ENCODE measurements at places on chromosomes 5 and 9.

GRCh38 chr9:129612123-129612522 is 8.8 kb downstream of the C9orf50 start:
- no peak for DNase-seq

GRCh38 chr9:69155341-69156030 is 18.6 kb upstream of the TJP2 start:
- DNase-seq = no peak

DNA sequence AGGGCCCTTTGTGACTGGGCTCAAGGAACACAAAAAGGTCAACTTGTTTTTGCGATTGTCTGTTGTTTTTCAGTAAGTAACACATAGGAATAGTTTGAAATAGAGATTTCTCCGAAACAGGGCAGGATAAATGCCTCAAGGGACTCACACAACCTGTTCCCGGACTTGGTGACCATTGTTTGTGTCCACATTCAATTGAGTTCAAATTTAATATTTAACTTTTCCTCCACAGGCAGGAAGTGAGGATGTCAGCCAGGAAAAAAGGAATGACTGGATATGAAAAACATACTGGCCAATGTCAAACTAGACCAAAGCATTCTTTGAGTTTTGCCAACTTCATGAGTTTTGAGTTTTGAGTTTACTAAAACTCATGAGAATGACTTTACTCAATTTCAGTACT is 72.7 kb downstream of the SPATA31C2 start:
- no peak for DNase-seq

DNA sequence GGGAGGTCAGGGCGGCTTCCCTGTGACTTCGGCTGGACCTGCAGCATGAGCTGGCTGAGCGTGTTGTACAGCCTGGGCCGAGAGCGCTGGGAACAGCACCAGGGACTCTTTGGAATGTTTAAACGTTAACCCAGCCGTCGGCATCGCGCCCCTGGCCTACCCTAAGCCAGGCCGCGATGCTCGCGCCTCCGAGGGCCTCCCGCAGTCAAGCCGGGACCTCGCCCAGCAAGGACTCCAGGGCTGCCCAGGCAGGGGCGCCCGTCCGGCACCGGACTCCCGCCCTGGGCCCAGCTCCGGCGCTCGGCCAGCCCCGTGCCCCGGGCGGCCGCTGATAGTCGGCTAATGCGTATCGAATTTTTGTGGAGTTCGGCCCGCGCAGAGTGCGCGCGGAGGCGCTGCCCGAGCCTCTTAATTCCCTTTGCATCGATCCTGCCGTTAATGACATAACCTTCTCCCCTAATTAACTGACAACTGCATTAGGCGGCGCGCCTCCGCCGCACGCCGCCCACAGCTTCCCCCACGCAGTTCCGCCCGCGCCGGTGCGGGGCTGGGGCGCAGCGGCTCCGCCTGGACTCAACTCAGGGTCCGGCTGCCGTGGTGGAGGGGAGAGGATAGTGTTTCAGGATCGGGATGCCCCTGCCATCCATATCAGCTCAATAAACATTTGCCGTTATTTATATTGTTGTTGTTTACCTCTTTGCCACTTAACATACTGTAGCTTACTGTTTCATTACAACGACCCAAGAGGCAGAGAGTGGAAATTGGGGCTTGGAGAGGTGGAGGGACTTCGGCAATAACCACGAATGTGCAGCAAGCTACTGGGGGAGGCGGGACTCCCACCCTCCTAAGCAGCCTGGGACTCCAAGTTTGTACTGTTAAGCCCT is 28.8 kb upstream of the CDC23 start:
- DNase-seq = peak; percentile 84

DNA sequence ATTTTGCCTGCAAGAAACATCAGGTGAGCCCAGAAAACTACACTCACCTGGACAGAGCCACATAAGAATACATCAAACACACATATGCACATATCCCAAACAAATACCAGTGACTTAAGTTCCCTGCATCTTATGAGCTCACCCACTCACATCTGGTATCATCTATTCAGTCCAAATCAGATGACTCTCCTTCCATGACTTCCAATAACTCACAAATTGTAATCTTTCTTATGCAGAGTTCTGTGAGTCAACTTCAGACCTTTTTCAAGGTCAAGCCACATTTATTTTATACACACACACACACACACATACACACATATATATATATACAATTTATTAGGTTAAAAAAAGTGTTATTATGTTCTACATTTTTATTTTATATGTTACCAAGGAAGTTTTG is 1711.9 kb upstream of the CDH9 start:
- DNase-seq = no peak

- no peak for DNase-seq
Measured at GRCh38 chr5:34039398-34040157, 3.4 kb downstream of the C1QTNF3 start.

- DNase-seq = no peak
Measured at GRCh38 chr5:73278693-73279092, 105.7 kb downstream of the TMEM174 start.

GRCh38 chr5:170569101-170569500 is 65.3 kb downstream of the KCNIP1 start:
- no peak for DNase-seq

- no peak for DNase-seq
Measured at GRCh38 chr9:72477930-72478518, 43.4 kb upstream of the TMC1 start.

GRCh38 chr5:66542711-66543110 is 53.5 kb upstream of the MAST4 start:
- DNase-seq = no peak

GRCh38 chr9:114225561-114226212 is 70.3 kb downstream of the COL27A1 start:
- no peak for DNase-seq

- DNase-seq = no peak
Measured at GRCh38 chr9:70324963-70325362, 66.2 kb downstream of the SMC5 start.

DNA sequence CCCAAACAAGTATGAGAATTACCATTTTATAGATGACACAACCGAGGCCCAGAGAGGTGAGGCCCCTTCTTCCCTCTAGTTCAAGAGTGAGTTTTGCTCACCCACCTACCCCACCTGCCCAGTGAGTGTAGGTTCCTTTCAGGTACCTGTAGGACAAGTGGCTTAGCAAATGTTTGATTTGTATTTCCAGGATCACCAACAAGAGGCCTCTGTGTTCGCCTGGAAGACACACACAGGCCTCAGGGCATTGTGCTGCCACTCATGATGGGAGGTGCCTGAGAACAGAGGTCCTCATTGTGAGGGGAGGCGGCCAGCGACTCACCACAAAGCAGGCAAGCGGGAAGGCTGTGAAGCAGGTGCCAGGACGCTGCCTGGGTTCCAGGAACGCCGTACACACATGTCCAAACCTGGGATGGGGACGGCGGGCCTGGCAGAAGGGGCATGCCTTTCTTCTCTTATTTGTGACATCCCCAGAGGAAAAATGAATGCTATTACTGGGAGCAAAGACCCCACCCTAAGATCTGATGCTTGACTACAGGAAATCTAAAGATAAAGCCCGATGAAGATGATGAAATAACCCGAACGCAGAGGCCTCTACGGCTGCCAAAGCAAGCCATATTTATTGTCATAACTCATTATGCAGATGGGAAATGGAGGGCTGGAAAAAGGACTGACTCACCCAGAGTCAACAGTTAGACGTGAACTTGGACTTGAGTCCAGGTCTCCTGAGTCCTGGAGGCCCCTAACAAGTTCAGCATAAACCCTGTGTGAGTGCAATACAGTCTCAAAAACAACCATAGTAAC is 60.2 kb upstream of the SLC25A51 start:
- no peak for DNase-seq

DNA sequence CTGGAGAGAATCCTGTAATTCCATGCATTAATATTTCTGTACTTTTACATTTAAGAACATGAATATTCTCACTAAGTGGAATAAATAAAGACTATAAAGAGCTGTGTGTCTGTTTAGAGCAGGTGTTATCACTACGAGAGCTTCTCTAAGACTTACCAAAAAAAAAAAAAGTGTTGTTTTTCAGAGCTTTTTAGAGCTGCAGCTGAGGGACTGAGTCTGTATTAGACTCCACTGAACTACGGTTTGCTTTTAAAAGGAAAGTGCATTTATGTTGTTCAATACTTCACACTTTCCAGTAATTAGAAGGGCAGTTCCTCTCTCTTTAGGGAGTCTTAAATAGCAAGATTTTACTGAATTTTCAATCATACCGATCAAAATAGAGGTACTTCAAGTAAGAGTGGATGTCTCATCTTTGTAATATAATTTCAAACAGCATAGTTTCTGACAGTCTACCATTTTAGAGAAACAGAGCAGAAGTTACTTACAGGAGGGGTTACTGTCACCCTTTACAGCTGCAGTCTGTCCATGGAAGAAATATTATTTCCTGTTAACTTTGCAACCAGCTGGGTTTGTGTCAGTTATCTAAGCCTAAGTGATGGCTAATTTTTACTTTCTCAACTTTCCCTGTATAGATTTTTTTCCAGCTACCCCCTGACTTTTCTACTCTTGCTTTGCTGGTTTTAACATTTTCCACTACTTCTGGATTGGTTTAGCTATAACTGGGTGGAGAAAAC is 2.4 kb downstream of the SYK start:
- DNase-seq = no peak

- no peak for DNase-seq
Measured at GRCh38 chr5:106195679-106196474, 1474.9 kb downstream of the EFNA5 start.

- DNase-seq = no peak
Measured at GRCh38 chr5:148176480-148176879, 8.1 kb downstream of the SPINK14 start.

DNA sequence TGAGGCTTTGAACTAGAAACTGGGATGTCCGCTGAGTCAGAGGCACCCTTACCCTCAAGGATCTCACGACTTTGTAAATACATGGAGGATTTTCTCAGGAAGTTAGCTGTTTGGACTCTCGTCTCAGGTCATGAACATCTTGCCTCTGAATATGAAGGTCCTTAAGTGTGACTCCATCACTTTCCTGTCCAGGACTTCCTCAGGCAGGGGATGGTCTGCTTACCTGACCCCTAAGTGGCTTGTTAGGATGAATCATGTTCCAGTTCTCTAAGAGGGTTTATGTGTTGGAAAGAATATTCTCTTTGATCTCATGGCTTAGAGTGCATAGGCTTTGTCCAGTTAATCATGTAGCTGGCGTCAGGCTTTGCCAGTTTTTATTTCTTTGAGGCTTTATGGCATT is 511.7 kb upstream of the KLF4 start:
- DNase-seq = no peak

DNA sequence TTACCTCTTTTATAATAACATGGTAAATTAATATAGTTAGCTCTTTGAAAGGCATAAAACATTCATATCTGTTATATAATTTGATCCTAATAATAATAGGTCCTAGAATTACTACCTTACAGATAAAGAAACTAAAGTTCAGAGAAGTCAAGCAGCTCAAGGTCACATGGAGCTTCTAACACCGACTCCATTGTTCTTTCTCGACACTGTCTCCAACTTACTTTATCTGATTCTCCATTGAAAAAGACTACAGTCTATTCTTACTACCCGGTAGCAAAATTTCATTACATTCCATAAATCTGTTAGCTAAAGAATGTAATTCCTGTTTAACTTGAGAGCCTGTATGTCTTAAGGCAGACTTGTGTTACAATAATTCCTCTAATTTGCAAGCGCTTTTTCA is 96.3 kb upstream of the TMEM161B start:
- no peak for DNase-seq

- no peak for DNase-seq
Measured at GRCh38 chr5:3186156-3186555, 409.5 kb upstream of the IRX1 start.

DNA sequence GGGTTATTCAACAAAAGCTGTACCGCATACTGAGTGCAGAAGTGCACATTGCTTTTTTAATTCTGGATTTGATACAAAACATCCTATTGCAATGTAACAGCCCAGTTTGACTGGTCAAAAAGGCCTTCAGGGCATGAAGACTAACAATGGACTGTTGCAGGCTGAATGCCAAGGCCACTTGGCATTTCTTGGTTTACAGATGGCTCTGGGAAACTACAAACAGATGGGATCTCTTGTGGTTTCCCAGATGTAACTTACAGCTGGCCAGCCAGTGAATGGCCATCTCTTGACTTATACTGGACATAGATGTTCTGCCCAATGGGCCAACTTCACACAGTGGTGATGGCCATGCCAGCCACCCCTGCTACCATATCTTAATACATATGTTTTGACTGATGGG is 36.8 kb downstream of the UGT3A2 start:
- DNase-seq = no peak

GRCh38 chr5:172926796-172927195 is 32.4 kb upstream of the RPL26L1 start:
- peak; percentile 49 for DNase-seq

- DNase-seq = no peak
Measured at GRCh38 chr5:98621821-98622220, 151.6 kb upstream of the RGMB start.

DNA sequence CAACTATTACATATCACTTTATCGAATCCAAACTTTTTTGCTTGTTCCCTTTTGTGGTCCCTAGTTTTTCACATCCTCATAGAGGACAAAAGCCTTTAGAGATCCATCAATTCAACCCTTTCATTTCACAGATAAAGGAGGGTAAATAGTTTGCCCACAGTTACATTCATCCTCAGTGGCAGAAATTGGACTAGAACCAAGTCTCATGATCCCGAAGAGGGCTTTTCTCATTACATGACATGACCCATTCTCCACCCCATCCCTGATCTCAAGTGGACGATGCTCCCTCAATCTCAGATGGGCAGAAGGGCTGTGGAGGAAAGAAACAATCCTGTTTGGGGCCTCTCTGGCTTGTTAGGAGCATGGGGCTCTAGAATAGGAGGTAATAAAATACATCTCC is 23.1 kb downstream of the TICAM2 start:
- no peak for DNase-seq

GRCh38 chr5:171031977-171032376 is 170.2 kb downstream of the RANBP17 start:
- DNase-seq = no peak

DNA sequence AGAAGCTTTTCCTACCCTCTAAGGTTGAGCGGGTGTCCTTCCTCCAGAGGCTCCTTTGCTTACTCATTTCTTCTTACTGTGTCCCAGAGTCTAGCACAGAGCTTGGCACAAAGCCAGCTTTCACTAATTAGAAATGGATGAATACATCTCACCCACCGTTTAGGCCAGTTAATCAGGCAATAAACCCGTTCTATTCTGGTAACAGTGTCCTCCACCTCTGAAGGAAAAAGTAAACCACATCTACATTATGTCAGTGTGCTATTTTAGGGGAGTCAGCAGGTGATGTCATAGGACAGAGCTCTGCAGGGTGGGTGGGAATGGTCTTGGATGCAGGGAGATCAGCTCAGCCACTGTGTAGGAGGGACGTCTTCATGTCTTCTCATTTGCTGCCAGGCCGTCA is 109.2 kb downstream of the OSTF1 start:
- DNase-seq = no peak

- peak; percentile 28 for DNase-seq
Measured at GRCh38 chr5:179261301-179262125, 83.7 kb downstream of the ADAMTS2 start.

GRCh38 chr9:131008909-131009618 is at the start of gene LAMC3:
Gene LAMC3, plus strand, starts transcription at chr9:131009174. Its CDS starts 41 bp downstream, at chr9:131009215.
- DNase-seq = peak; percentile 59

Data from right kidney (tissue), 9 donors.